ENCODE measurements at places on chromosomes 4 and X.

GRCh38 chrX:47172971-47173792, 20.4 kb upstream of the UBA1 start:
- no peak for DNase-seq

DNA sequence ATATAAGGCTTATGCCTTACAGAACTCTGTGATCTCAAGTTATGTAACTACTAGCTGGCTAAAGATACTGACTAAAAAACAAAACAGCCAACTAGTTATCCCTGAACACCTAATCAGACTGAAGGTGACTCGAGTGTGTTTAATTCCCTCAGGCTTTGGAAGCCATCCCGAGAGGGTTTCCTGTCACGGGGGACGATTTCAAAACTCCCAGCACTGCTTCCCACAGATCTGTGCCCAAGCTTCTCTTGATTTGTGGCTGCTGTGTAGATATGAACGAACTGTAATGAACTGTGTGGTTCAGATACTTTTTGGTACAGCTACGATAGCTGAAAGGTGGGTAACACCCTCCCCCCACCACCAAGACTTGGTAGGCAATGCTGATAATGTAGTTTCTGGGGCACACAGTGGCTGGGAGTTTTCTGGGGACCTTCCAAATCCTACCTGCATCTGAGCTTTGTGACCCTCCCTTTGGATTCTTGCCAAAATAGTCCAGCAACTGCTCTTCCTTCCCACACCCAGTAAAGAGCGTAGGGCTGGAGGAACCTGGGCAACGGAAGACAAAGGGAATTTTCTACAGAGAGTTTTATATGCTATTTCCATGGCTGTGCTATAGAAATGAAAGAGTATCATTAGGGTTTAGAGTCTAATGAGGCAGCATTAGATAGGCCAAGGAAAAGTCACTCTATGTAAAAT, 148.8 kb downstream of the MGST2 start:
- no peak for DNase-seq

GRCh38 chr4:118277243-118277642, 75.6 kb downstream of the PRSS12 start:
- no peak for DNase-seq

DNA sequence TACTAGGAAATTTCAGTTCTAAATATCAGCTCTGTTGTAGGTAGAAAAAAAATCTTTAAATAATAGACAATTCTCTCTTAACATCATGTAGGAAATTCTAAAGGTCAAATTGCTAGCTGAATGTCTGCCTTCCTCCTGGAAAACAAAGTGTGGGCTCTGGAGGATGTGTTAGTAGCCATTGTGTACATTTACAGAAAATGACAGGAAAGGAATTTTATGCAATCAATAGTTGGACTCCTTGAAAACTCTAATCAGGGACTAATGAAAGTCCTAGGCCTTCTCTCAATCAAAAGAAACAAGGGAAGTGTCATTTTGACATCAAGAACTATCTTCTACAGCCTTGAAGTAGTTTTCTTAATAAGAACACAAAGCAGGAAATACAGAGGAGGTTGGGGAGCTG, 174.6 kb downstream of the ANKRD50 start:
- no peak for DNase-seq

GRCh38 chrX:153913211-153913610, 8.7 kb downstream of the AVPR2 start:
- no peak for DNase-seq

- DNase-seq, result no peak
These were observed 422.6 kb upstream of the TENM3 start for GRCh38 chr4:181820553-181820952.

DNA sequence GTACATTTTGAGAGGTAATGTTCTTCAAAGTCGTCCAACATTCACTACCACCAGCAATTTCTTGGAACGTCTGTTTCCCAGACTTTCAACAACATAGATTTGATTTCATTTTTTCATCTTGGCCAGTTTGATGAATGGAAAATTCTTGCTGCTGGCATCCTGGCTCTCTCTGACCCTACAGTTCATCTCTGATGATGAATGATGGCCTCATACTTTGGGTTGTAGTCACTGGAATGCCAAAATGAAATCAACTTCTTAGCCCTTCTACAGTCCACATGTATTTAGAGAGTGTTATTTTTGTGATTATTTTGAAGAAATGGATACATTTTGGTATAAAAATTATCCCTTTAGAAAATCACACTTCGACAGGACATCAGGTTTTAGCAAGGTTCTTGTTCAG, 8.8 kb downstream of the CHST7 start:
- no peak for DNase-seq

DNA sequence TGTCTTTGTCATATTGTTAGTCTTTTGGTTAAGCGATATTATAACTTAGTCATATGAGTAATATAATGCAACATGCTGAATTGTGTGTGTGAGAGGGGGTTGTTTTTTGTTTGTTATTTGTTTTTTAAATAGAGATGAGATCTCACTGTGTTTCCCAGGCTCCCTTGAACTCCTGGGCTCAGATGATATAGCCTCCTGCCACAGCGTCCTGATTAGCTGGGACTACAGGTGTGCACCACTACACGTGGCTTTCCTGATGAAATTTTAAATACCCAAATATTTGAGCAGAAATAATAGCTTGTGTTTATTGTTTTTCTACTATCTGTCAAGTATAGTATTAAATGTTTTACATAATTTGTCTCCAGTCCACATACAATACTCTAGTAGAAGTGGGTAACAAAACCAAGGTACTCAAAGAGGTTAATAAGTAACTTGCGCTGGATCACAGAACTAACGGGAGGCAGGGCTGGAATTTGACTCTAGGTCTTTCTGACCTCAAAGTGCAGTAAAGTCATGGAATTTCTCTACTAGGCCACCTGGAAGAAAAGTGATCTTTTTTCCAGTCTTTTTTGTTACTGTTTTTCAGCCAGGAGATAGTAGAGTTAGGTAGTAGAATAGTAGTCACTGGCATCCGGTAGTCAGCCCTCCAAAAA, 47.8 kb downstream of the CLCN3 start:
- no peak for DNase-seq

DNA sequence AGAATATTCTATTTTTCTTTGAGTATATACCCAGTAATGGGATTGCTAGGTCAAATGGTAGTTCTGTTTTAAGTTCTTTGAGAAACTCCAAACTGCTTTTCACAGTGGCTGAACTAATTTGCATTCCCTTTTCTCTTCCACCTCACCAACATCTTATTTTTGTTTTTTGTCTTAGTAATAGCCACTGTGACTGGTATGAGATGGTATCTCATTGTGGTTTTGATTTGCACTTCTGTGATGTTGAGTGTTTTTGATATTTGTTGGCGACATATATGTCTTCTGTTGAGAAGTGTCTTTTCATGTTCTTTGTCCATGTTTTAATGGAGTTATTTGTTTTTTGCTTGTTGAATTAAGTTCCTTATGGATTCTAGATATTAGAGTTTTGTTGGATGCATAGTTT, 24.4 kb downstream of the AIMP1 start:
- no peak for DNase-seq

- no peak for DNase-seq
These were observed 132.6 kb upstream of the RPS6KA6 start for GRCh38 chrX:84320614-84321013.

GRCh38 chr4:48336146-48336870, 5.0 kb upstream of the SLAIN2 start:
- DNase-seq, result no peak

- DNase-seq, result no peak
These were observed 37.6 kb downstream of the SRPX2 start for GRCh38 chrX:100681599-100681998.

- no peak for DNase-seq
These were observed 417.7 kb upstream of the GALNT7 start for GRCh38 chr4:172750910-172751309.

DNA sequence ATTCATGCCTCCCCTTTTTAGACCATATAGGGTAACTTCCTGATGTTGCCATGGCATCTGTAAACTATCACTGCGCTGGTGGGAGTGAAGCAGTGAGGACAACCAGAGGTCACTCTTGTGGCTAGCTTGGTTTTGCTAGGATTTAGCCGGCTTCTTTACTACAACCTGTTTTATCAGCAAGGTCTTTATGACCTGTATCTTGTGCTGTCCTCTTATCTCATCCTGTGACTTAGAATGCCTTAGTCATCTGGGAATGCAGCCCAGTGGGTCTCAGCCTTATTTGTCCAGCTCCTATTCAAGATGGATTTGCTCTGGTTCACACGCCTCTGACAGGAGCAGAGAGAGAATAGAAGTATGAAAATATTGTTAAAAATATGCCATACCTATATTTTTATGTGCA, 355.7 kb downstream of the ADGRL3 start:
- DNase-seq, result no peak

DNA sequence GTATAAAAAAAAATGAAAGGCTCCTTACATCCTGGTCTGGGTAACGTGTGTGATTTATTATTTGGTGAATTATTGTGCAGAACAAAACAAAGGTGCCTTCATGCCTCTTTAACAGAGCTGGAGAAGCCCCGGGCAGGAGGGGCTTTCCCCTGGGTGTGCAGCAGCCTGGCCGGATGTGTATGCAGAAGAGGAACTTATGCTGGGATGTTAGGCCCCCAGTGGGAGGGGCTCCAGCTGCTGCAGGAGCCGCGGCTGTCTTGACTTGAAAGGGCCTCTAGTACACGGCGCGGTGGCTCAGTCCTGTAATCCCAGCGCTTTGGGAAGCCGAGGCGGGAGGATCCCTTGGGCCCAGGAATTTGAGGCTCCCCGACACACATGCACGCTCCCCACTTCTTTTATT, 16.0 kb downstream of the CCNQ start:
- DNase-seq, result peak; percentile 79

DNA sequence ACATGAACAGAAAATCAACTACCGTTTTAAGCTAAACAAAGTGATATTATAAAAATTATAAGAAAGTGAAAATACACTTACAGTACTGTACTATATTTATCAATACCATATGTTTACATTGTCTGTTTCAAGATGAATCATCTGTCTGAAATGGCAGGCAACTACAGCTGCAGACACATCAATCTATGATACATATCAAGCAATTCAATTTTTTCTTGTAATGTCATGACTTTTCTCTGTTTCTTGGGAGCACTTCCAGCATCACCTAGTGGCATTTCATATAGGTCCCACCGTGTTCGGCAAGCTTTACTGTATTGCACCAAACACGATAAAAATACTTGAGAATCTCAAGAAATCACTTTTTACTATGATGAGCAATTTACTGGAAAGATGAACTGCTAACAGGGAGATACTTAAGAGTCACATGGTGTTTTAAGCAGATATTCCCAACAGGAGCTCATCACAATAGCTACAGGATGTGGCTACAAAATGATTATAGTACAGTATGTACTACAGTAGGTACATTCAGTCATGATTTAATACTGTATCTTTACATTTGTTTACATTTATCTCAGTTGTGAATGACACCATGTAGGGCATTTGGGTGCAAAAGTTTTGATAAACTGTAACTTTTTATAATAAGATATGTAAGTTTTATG, 207.4 kb downstream of the ADAM29 start:
- DNase-seq, result no peak

DNA sequence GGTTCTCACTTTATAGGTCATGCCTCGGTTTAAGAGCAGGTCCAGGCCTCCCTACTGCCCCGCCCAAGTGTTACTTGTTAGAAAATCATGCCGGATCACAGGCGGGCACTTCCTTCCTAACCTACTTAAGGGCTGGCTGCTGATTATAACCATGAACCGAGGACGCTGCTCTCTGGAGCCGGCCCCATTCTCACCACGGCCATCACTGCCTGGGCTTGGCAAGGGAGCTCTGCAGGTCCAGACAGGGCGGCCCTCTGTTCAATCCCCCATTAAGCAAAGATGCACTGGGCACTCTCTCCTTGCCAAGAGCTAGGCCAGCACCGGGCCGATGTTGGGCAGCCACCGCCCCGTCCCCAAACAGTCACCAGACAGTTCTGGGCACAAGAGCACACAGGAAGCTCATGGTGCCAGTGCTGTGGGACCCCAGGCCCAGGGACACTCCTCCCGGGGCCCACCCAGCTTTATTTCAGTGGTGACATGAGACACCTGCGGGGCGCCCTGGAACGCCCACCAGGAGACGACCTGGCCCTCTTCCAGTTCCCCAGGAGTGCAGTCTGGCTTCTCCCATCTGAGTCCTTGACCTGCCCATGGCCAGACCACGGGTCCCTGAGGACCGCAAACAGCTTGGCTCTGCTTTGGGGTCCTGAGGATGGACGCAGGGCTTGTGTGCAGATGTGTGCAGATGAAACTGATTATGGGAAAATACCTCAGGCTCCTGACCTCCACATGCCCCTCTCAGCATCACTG, 44.0 kb downstream of the ABLIM2 start:
- DNase-seq, result no peak

- no peak for DNase-seq
These were observed 429.6 kb downstream of the RAB28 start for GRCh38 chr4:13054420-13054970.

- DNase-seq, result no peak
These were observed 942.8 kb downstream of the PCDH7 start for GRCh38 chr4:31662951-31663350.

- no peak for DNase-seq
These were observed 261.3 kb upstream of the RASGEF1B start for GRCh38 chr4:81732980-81733379.

DNA sequence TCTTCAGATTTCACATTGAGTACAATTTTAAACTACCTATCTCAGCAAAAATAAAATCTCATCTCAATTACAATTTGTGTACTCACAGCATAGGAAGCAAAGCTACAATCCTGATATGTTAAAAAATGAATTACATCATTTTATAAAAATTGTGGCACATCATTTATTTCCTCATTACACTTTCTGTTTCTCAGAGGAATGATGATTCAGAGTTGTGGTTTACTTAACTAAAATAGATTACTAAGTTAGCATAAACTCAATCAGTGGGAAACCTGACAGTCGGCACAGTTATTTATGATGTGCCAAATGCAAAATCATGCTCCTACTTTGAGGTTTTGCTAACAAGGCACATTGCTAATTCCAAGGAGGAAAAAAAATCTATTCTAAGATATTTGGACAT, 325.0 kb downstream of the FBXO8 start:
- DNase-seq, result no peak

DNA sequence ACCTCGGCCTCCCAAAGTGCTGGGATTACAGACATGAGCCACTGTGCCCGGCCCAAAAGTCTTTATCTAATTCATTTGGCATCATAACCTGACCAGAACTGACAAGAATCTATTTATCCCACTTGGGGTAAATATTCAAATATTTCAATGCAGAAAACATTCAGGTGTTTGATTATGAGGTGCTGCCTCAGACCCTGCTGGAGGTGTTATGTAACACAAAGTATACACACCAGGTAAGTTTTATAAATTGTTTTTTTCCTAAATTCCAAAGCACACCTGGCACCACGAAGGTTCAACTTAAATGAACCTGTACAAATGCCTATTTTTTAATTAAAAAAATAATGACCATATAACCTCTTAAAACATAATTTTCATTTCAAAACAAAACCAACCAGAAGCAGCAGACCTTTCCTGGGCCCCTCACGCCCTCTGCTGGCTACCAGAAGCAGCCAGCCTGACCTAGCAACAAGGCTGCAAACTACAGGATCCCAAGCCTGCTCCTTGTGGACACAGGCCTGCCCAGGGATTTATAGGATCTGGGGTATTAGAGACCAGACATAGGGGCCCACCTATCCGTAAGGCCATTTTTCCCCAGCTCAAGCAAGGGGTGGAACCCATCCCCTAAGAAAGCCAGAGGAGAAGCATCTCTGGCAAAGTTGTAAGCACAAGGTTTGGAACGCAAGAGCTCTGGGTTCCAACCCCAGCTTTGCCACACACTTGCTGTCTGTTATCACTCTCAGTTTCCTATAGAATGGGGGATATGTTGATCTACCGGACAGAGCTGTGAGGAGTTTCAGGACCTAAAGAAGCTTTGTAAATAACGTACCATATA, 11.7 kb downstream of the OTUD5 start:
- peak; percentile 61 for DNase-seq
